ENCODE measurements at places on chromosomes 5 and 9. TPM values are rescaled to one million over a fixed set of nuclear protein-coding genes. Genes with fewer than 3 reads are reported as not detected.

The C5orf52 gene
- not detected for total RNA-seq

The NRARP gene
- total RNA-seq: 1.9 TPM

The PCDHB8 gene
- not detected for total RNA-seq

The ANKRD18A gene
- total RNA-seq: 0.79 TPM

The NTRK2 gene
- 0.38 TPM for total RNA-seq

The TXNDC8 gene
- not detected for total RNA-seq
